ENCODE measurements at places on chromosomes 12 and 14.

- DNase-seq = no peak
Observed at GRCh38 chr12:117875744-117876435, 92.9 kb downstream of the KSR2 start.

GRCh38 chr14:77599889-77600288 lies 16.5 kb downstream of the SPTLC2 start:
- no peak for DNase-seq

DNA sequence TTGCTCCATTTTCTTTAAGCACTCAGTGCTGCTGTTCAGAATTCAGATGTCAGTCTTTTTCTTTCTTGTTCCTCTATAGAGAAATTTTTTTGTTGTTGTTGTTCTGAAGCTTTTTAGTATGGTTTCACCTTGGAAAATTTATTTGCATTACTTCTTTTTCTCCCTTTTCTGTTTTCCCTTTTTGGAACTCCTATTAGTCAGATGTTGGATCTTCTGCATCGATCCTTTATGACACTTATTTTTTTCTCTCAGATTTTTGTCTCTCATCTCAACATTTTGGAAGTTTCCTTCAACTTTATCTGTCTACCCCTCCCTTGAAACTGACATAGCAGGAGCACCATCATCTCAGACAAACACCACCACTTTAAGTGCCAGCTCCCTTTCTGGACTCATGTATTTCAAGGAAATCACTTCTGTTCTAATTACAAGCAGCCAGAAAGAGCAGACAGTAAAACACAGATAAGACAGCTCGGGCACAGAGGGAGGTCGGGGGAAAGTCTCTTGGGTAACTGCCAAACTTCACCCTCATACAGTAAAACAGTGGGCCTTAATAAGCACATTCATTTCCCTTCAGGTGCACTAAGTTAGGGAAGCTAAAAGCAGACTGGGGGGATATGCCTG lies 222.7 kb upstream of the PLXNC1 start:
- DNase-seq = no peak

GRCh38 chr12:54890339-54890738 lies 36.0 kb downstream of the MUCL1 start:
- no peak for DNase-seq

Measured in vagina (tissue), 2 donors.